COR-L47 (cell line): ENCODE measurements at places on chromosomes 7 and 10.
A peak's percentile ranks its signal among the peaks of the same experiment; 100 is the strongest.

DNA sequence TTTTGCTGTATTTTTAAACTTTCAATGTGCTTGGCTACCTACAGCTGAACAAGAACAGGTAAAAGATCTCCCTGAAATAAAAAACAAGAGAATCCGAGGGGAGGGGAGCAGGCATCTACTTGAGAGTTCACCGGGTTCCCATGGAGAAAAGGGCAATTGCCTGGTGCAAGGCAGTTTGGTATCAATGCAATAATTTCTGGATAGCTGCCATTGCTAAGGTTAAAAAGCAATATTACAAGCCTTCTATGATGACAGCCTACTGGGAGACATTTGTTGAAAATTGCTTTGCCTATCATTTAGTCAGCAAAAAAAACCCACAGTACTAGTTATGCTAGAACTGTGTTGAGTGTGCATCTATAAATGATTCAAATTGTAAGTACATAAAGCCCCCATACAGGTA lies 82.1 kb downstream of the GFRA1 start:
- no peak for DNase-seq

GRCh38 chr10:58515291-58515941 lies 2.7 kb downstream of the BICC1 start:
- DNase-seq, result no peak

- no peak for DNase-seq
These were observed 29.1 kb downstream of the ZC3HC1 start for GRCh38 chr7:130022115-130022514.

DNA sequence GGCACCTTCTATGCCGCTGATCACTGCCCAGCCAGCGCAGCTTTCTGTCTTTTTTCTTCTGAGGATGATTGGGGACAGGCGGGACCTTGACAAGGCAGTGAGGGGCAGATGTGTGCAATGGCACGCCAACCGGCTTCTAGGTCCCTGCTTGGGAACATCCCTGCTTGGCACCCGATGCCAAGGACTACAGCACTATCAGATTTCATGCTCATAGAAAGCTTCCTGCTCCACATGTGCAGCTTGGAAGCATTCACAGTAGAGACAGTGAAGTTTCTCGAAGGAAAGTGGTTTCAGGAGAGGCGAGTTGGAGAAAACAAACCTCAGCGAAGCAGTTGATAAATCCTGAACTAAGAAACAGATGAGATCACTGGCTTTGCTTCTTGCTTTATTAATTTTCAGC lies 267.5 kb upstream of the HABP2 start:
- DNase-seq, result no peak

DNA sequence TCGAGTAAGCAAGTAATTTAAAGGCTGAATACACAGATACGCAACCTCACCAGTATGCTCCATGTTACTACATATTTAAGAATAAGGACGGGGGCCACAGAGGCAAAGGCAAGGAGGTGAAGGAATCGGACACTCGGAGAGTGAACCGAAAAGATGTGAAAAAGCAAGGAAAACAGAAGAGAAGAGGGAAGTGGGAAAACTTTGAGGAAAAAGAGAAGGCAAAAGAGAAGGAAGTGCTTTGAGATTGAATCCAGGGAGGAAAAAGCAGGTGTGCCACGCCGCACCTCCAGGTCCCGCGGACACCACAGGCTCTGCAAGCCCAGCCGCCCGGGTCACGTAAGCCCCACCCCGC lies 367 bp upstream of the AVL9 start:
- DNase-seq, result no peak

GRCh38 chr10:114293075-114293474 lies 54.0 kb downstream of the VWA2 start:
- DNase-seq, result no peak

GRCh38 chr7:15303357-15303756 lies 258.5 kb downstream of the AGMO start:
- DNase-seq, result no peak

DNA sequence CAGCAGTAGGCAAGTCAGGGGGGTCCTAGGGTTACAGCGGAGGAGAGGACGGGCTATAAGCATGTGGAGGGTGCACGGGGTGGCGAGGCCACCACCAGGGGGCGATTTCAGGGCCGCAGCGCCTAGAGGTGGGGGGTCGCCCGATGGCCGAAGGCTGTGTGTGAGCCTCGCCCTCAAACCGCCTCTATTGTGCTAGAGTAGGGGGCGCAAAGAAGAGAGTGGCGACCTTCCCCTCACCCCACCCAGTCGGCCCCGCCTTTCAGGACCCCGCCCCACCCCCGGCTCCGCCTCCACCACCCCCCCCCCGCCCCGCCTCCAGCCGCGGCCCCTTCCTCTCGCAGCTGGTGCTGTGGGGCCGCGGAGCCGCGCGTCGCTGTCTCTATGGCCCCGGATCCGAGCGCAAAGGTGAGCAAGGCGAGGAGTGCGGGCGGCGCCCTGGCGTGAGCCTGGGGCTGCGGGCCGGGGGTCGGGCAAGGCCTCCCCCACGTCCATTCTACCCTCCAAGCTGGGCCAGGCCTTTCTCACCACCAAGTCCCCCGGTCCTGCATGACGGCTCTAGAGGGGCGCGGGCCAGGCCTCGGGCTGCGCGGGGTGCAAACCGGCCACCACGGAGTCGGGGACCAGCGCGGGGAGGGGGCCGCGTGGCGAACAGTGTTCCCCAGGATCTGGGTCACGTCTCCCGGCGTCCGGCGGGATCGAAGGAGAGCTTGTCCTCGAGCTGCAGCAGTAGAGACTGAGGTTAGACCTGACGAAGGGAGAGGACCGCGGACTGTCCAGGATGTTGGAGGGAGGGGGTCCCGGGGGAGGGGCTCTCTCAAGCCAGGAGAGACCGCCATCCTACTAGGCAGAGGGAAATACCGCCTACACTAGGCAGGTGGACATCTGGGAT lies at the start of gene SEMA4G:
TSS of gene SEMA4G (plus strand) at position 318 of the 889 bp plus-strand sequence. CDS start 3,409 bp downstream, outside the sequence.
- DNase-seq, result no peak

GRCh38 chr7:121329191-121330052 lies 622 bp downstream of the WNT16 start:
- peak; percentile 56 for DNase-seq
